ENCODE measurements at places on chromosomes 3 and 15.

DNA sequence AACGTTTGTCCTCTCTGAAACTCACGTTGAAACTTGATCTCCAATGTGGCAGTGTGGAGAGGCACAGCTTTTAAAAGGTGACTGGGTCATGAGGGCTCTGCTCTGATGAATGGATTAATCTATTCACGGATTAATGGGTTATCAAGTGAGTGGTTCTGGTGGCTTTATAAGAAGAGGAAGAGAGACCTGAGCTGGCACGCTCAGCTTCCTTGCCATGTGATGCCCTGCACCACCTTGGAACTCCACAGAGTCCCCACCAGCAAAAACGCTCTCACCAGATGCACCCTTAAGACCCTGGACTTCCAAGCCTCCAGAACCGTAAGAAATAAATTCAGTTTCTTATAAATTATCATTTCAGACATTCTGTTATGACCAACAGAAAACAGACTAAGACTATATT, 2.6 kb downstream of the PPP1R2 start:
- DNase-seq: no peak

DNA sequence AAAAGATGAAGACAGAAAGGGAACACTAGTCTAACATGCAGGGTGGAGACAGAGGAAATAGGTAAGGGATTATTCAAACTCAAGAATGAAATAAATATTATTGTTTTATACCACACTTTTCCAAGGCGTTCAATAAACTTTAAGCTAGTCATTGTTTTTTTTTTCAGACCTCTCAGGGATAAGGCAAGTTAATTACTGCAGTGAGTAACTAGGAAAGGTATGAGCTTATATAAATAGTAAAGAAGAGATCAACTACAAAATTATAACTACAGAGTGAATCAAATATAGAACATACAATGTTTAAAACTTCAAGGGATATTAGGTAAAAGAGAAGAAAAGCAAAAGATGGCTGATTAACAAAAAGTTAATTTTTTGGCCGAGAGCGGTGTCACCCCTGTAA, 31.5 kb upstream of the XXYLT1 start:
- DNase-seq: no peak

GRCh38 chr3:128780101-128780837, 54.3 kb downstream of the RAB7A start:
- no peak for DNase-seq

- DNase-seq: no peak
These were observed 6.8 kb downstream of the SOX14 start for GRCh38 chr3:137770835-137771399.

DNA sequence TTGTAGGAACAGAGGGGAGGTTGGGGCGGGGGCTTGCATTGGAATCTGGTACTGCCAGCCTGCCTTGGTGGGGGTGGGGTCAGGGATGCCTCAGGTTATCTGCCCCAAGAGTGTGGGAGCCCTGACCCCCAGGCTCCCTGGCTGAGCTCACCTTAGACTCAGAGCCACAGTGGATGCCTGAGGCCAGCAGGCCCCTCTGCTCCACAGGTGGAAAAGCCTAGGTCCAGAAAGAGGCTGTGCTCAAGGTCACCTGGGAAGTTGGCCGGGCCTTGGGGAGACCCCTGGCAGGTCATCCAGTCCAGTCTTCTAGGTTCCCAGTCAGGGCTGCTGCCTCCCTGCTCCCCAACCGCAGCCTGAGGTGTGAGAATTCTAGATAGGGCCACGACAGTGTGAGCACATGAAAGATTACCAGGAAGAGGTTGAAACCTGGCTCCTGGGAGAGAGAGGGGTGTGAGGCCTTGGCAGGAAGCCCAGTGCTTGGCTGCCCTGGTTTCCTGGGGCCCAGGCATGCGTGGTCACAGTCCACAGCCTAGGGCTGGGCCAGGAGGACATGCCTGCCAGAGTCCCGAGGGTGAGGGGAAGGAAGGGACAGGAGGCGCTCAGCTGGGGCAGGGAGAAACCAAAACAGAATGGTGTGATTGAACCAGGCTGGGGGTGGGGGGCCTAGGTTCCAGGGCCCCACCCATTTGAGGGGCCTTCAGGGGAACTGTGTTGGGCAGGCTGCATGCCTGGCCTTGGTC, 4.9 kb downstream of the HDAC11 start:
- DNase-seq: peak; percentile 53

GRCh38 chr3:107816107-107816506, 274.7 kb downstream of the CD47 start:
- DNase-seq: no peak

DNA sequence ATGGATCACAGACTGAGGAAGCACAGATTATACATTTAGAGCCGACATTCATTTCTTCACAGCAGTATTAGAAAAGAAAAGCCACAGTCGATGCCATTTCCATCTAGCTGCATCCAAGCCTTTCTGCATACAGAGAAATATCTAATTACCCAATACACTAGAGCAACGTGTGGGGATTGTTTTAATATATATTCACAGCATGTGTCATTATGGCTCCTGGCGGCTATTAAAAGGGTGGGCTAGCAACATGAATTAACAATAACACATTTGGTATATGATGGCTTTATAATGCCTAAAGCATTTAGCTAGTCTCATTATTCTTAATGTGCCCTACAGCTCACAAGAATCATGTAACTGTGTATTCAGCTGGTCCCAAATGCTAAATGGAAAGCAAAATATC, 1030.5 kb downstream of the FHIT start:
- no peak for DNase-seq

GRCh38 chr3:170226426-170226960, 4.3 kb downstream of the PRKCI start:
- no peak for DNase-seq

- no peak for DNase-seq
These were observed 23.2 kb downstream of the SPTBN5 start for GRCh38 chr15:41870689-41871081.

- peak; percentile 72 for DNase-seq
These were observed 162.9 kb downstream of the ITPR1 start for GRCh38 chr3:4656059-4656458.

- DNase-seq: no peak
These were observed 785.5 kb upstream of the ARRDC4 start for GRCh38 chr15:97174886-97175540.

DNA sequence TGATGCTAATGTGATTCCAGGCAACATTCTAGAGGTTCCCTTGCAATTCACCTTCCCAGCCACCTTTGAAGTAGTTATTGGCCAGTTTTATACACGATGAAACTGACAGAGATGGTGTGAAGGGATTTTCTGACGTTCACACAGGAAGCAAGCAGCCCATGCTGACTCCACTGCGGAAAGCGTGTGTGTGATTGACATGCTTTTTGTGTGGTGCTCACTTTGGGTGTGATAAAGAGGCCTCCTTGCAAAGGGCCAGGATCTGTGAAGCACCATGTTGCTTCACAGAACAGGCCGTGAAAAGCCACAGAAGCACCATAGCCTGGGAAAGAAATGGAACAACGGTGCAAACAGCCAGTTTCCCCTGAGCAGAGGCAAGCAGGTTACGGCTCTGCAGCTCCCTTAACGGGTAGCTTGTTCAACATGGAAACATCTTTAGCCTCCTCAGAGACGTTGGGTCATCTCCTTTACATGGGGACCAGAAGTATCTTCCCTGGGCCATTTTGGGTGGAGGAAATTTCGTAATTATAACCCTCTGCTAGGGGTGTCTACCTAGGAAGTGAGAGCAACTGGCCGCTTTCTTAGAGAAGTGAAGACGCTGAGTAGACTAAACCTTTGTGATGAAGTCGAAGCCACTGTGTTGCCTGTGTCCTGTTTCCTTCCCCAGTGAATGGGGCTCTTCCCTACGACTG, 108.5 kb downstream of the APBA2 start:
- DNase-seq: no peak

GRCh38 chr3:156620901-156621300, 53.5 kb upstream of the TIPARP start:
- DNase-seq: no peak

GRCh38 chr3:101223016-101223415, 97.4 kb downstream of the IMPG2 start:
- DNase-seq: no peak

GRCh38 chr15:98859149-98859548, 148.4 kb downstream of the PGPEP1L start:
- DNase-seq: no peak

GRCh38 chr3:141201122-141201521, 30.5 kb upstream of the PXYLP1 start:
- no peak for DNase-seq

DNA sequence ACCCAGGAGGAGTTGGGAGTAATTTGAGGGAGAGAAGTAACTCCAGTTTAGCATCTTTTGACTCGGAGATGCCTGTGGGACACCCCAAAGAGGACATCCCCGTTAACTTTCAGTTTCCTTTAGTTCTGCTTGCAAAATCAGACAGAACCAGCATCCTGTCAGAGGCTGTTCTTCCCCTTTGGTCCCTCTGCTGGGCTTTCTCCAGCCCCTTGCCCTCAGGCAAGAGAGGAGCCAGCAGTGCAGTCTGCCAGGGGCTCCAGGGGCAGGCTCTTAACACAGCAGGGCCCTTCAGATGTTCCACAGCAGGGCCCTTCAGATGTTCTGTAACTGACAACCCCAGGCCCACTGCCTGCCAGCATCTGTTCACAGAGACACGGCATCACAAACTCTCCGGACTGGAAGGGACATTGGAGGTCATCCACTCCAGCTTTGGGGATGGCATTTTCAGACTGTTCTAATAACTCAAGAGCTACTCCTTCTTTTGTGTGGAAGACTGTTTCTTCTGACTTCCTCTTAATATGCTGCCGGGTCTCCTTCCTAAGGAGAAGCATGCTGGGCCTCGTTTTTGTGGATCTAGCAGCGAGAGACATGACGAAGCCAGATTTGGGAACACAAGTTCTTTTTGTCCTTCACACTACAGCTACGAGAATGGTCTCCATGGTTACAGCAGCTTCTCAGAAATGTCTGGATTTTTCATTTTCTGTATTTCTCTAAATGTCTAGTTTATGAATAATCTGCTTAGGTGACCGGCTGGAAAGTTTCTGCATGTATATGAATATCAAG, 51.9 kb downstream of the KY start:
- no peak for DNase-seq

DNA sequence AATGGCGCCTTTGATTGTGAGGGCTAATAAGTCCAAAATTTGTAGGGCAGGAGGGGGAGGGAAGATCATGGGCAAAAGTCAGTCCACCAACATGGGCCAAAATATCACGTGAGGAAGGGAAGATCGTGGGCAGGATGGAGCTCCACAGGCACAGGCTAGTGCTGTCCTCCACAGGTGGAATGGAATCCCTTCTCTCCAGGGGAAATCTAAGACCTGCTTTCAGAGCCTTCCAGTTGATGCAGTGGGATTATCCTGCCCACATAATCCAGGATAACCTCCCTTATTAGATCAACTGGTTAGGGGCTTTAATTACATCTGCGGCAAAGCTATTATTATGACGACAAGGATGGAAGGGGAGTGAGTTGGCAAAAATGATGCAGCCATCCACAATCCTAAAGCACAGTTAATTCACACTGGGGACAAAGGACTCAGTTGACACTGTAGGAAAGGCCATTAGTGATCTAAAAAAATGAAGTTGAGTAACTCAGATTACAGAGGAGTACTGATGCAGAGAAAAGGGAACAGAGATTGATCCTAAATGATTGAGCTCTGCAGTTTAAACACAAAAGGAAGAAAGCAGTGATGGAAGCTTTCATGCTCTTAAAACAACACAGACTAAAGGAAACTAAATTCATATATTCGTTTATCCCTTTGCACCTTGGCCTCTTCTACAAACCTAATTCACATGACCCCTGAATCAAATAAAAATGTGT, 159.8 kb downstream of the AKAP13 start:
- no peak for DNase-seq

- no peak for DNase-seq
These were observed 24.7 kb downstream of the MINDY2 start for GRCh38 chr15:58795825-58796224.

DNA sequence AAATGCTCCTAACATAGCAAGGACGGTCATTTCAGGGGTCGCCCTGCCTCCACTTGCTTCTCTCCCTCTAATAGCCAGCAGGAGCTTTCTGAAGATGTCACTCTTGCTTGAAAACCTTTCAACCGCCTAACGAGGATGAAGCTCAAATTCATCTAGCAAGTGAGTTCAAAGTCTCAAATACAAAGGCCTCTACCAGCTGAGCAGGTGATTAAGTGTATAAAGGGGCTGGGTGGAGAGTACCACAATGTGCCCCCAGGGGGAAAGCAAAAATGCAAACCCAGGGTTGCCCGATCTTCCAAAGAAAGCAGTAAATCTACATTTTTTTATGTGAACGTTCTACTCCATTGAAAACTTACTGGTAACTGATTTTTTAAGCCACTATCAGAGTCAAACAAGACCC, 50.4 kb upstream of the GRIP2 start:
- no peak for DNase-seq

DNA sequence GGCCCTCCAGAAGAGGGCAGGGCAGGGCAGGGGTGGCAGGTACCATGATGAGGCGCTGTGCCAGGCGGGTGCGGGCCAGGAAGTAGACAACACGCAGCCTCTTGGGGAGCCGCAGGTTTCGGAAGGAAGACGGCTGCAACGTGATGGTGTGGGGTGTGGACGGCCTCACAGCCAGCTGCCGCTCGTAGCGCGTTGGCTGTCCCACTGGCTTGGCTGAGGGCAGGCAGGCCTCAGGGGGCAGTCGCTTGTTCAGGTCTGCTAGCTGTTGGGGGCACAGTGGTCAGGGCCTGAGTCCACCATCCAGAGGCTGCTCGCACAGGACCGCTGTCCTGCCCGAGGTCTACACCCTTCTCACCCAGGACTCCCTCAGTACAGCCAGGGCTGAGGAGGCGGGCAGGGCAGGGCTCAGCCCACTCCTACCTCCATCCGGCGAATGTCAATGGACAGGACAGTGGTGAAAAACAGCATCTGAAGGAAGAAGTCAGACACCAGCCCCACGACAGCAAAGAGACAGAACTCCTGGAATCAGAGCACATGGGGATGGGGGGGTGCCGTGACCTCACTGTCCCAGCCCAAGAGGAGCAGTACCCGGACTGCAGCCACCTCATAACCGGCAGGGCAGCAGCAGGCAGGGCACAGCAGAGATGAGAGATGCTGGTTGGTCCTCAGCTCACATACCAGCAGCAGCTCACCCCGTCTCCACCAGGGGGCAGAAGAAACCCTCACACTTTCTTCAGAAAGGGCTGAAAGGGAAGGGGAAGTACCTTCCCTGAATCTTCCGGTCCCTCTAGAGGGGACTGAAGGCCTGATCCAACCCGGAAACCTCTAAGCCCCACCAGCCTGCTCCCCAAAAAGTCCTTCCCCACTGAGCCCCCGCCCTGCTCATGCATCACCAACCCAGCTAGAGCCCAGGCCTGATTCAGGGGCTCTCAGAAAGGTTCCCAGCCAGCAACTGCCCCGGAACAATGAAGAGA, 40.0 kb downstream of the PTPN23 start:
- DNase-seq: peak; percentile 87

GRCh38 chr3:192130534-192131132, 596.7 kb downstream of the FGF12 start:
- no peak for DNase-seq
